Activated CD4-positive, alpha-beta T cell treated with anti-CD3 and anti-CD28 coated beads for 4 hours (primary cell): ENCODE measurements at places on chromosomes 2 and 18.

DNA sequence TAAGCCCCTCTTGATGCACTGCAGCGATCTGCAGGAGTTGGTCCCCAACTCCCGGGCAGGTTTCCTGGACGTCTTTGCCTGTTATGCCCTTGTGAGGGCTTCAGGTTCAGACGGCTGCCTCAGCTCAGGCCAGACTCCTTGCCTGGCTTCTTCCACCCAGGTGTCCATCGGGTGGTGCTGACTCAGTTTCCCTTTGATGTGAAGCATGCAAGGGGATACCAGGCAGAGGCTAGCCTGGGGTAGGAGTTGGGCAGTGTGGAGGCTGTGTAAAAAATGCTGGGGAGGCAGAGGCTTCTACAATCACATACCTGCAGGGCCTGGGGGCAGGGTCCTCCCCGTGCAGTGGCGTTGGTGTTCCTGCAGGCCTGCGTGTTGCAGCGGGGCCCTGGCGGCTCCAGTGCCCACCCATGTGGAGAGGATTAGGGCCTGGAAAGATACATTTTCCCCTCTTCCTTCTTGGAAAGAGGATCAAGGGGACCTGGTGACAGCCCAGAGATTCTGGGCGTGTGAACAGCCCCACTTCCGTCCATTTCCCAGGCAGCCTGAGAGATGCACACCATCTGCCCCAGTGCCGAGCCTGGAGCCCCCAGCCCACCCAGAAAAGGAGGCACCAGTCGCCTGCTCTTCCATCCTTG is 338.3 kb downstream of the DYSF start:
- no peak for DNase-seq

GRCh38 chr18:37666991-37667390 is 101.4 kb upstream of the CELF4 start:
- no peak for DNase-seq

- DNase-seq: no peak
Measured at GRCh38 chr2:53018825-53019425, 748.7 kb upstream of the CHAC2 start.

- DNase-seq: no peak
Measured at GRCh38 chr2:199875400-199875799, 24.4 kb upstream of the FTCDNL1 start.

- no peak for DNase-seq
Measured at GRCh38 chr2:67565761-67566160, 168.6 kb downstream of the ETAA1 start.

GRCh38 chr18:48959921-48960920 is 9.5 kb upstream of the SMAD7 start:
- DNase-seq: no peak

GRCh38 chr2:232659359-232659758 is 26.0 kb downstream of the EFHD1 start:
- no peak for DNase-seq

- DNase-seq: no peak
Measured at GRCh38 chr2:232448304-232448690, 7.7 kb upstream of the ALPI start.

DNA sequence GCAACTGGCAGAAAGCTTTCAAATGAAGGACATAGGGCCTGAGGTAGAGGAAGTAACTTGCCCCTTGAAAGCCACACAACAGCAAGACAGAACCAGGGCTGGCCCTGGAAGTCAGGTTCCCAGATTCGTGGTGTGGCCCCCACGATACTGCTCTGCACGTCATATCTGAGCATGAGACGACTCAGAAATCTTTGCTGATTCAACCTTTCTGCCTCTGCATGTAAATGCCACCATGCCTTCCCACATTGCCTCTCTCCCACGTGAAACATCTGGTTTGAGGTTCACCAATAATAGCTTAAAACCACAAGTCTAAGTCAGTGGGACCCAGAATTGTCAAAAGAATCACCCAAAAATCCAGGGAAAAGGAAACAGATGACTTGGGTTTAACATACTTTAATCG is 214.0 kb upstream of the TRIB2 start:
- peak; percentile 59 for DNase-seq

DNA sequence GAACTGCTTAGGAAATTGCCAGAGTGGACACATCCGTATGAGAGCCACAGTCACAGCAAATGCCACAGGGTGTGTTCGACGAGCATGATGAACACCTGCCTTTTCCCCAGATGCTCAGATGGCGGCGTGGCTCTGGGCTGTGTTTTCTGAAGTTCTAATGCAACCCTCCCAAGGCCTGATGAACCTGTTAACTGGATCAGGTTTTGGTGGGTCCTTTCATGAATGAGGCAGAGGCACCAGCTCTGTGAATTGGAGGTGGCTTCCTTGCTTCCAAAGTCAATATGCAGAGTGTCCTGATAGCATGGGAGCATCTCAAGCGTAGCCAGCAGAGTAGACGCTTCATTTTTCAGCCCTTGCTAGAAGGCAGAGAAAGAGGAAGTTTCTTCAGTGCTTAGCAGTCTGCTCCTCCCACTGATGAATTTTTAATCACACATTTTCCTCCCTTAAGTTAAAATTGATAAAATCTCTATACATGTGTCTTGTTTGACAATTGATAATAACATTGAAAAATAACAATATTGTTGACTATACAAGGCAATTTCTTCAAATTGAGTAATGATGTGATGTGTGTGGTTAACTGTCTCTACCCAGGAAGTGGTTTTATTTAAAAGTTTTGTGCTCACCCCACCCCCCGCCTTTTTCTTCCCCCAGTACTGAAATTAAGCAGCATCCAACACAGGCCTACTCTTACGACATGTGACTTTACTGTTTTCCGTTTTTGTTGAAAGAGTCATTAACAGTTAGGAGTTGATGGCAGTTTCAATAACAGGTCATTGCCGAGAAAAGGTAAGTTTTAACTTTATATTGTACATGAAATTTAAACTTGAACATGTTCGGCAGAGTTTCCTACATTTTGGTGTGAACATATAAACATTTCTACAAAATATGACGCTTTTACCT is at the start of gene ARHGAP15:
TSS of gene ARHGAP15 (plus strand) at position 739 of the 900 bp plus-strand sequence.
- peak; percentile 67 for DNase-seq

- no peak for DNase-seq
Measured at GRCh38 chr18:32026491-32027086, 8.0 kb downstream of the RNF125 start.

DNA sequence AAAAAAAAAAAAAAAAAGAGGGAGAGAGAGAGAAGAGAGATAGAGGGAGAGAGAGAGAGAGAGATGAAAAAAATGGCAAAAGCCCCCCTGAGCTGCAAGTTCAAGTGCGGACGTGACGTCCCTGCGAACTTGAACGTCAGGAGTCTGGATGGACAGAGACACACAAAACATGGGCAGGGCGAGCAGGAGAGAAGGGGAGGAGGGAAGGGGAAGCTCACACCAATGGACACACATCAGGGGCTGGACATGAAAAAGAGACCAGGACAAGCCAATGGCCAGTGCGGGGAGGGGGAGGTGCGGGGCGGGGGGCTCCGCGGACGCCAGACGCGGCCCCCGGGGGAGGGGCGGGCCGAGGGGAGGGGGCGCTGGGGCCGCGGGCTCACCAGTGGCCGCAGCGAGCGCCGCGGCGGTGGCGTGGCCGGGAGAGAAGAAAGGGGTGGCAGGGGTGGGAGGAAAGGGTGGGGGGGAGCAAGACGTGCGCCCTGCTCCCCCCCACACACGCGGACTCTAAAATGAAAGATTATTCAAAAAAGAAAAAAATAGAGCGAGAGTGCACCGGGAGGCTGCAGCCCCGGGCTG is at the start of gene BCL11A:
TSS of gene BCL11A (minus strand) at position 160 of the 579 bp plus-strand sequence. CDS start 384 bp downstream, outside the sequence.
- DNase-seq: no peak

GRCh38 chr2:70921839-70922234 is 13.9 kb upstream of the ATP6V1B1 start:
- DNase-seq: no peak

DNA sequence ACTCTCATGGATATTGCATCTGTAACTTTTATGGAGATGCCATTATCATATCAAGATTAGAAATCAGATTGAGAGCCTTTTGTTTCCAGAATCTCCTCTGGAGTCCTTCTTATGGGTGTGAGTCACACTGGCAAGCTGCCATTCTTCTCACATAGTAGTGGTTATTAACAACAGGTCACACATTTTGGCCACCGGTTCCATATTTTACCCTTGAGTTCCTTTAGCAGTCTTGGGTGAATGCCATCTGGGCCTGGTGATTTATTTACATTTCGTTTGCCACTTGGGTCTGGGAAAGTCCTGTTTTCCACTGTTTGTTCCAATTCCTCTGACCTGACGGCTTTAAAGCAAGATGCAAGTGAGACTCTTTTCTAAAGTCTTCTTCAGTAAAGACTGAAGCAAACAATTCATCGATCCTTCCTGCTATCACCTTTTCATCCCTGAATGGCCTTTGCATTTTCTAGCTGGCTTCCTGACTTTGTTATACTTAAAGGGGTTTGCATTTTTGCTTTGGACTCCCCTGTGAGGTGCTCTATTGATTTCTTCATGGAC is 80.5 kb upstream of the CAVIN2 start:
- DNase-seq: no peak

DNA sequence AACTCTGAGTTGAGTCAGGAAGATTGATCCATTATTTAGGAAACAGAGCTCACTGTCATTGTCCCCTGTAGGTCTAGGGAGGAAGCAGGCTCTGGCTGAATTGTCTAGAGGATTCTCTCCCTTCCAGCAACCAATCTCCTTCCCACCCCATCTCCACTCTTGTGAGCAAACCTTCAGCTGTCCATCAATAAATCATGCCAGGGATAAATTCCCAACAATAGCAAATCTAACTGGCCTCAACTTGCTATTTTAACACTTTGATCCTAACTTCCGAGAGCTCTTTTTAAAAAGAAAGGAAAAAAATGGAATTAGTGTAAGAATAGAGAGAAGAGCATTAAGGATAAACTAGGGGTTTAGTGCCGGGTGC is 53.5 kb downstream of the ATP8B1 start:
- no peak for DNase-seq

- DNase-seq: no peak
Measured at GRCh38 chr2:18503376-18504228, 56.9 kb downstream of the RDH14 start.

GRCh38 chr2:84395820-84396219 is 63.3 kb downstream of the SUCLG1 start:
- DNase-seq: no peak

GRCh38 chr2:174693344-174693743 is 70.9 kb downstream of the CHRNA1 start:
- DNase-seq: no peak

DNA sequence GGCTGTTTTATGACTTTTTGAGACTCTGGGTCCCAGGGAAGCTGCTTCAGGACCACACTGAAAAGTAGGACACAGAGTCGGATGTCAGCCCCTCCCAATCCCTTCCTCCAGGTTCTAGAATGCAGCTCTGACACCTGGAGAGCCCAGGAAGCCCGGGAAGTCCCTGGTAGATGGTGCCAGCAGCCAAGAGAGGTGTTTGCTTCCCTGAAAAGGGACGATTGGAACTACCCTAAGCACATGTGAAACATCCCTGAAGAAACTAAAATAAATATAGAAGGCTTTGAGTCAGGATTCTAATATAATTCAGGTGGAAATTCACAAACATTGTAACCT is 163.2 kb upstream of the CYRIA start:
- no peak for DNase-seq

DNA sequence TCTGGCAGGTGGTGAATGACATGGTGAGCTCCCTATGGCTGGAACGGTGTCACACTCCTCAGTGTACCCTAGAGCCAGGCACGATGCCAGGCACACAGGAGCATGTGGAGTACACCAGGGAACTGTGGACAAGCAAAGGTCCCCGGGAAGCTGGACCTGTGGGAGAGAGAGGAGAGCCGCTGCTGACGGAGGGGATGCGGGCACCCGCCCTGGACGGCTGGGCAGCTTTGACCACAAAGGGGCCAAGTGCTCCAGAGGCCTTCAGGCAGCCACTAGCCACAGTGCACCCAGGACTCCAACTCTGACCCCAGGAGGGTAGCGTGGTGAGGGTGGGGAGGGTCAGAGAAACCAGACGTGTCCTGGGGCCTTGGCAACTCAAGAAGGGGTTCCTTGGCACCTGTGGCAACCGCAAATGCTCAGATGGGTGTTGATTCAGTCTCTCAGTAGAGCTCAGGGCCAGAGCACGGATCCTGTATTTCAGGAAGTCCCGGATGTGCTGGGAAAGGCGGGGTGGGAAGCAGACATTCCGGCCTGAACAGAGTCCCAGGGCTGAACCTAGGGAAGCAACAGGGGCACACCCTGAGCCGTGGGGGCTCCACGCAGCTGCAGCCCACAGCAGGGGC is 2.3 kb upstream of the MAB21L4 start:
- no peak for DNase-seq

GRCh38 chr2:49298230-49298629 is 143.9 kb upstream of the FSHR start:
- DNase-seq: no peak

- no peak for DNase-seq
Measured at GRCh38 chr2:86171295-86171694, 24.0 kb downstream of the IMMT start.

- no peak for DNase-seq
Measured at GRCh38 chr2:112301171-112301584, 25.8 kb downstream of the ZC3H6 start.

GRCh38 chr18:3791238-3791637 is 341.3 kb downstream of the TGIF1 start:
- no peak for DNase-seq

GRCh38 chr2:126661702-126662500 is 5.9 kb downstream of the GYPC start:
- DNase-seq: no peak

- peak; percentile 73 for DNase-seq
Measured at GRCh38 chr18:23498877-23499276, 4.4 kb upstream of the RMC1 start.

DNA sequence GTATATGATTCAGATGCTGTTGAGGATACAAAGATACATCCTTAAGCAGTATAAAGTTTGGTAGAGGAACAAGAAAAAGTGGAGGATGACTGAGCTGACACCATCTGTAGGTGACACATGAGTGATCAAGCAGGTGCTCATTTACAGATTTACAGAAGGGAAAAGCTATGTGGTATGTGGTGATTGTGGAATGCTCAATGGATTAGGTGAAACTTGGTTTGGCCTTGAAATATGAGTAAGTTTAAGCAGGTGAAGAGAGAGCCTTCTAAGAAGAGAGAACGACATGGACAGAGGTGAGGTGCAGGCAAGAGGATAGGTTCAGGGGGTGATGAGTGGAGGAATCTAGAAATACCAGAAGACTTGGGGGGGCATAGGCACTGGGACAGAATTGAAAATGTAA is 5.9 kb downstream of the ASXL3 start:
- DNase-seq: no peak

DNA sequence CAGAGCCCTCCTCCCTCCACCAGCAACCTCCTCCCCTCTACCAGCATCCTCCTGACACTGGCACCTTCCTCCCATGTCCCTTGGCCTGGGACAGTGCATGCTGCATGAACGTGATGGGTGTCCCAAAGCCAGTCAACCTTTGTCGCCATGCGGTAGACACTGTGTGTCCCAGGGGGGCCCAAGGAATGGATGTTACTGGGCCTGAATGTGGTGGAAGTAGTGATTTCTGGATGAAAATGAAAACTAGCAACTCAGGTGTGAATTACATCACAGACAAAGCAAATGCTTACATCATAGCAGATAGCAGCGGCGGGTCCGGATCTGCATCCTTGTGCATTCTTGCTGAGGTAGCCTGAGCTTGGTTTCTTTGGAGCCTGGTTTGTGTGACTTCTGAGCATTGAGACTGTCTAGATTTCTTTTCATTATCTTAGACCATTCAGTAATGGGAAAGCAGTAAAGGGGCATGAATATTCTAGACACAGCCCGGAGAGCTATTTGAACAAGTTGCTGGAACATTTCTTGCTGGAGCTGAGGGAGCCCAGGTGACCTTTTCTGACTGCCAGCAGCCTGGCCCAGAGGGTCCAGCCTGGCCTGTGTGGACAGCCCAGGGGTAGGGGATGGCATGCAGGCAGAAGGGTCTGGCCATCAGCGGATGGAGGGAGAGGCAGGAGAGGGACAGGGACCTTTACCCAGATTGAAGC is 100.4 kb downstream of the FAM210A start:
- DNase-seq: no peak

- DNase-seq: no peak
Measured at GRCh38 chr18:28735731-28736130, 558.8 kb upstream of the CDH2 start.
